ENCODE measurements at places on chromosomes 3 and 15. TPM values are rescaled to one million over a fixed set of nuclear protein-coding genes. Genes with fewer than 3 reads are reported as not detected.

The SKOR1 gene
- 1.1 TPM for total RNA-seq

The PATL2 gene
- total RNA-seq = 5.7 TPM

The INSYN1 gene
- total RNA-seq = not detected

The SLC38A3 gene
- under 0.01 TPM for total RNA-seq

The GLDN gene
- under 0.01 TPM for total RNA-seq

The SHC4 gene
- 0.81 TPM for total RNA-seq

The SLCO3A1 gene
- 17.2 TPM for total RNA-seq

The CCDC39 gene
- not detected for total RNA-seq

The FBXL2 gene
- 1.9 TPM for total RNA-seq

The PLSCR2 gene
- not detected for total RNA-seq

The MUC20 gene
- 4.6 TPM for total RNA-seq

The CHP1 gene
- total RNA-seq = 45.8 TPM

DNA sequence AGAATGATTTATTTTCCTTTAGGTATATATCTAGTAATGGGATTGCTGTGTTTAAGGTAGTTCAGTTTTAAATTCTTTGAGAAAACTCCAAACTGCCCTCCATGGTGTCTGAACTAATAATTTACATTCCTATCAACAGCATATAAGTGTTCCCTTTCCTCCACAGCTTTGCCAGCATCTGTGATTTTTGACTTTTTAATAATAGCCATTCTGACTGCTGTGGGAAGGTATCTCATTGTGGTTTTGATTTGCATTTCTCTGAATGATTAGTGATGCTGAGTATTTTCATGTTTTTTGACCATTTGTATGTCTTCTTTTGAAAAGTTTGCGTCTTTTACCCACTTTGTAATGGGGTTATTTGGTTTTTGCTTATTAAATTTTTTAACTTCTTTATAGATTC, 571.6 kb upstream of the CCDC54 start:
- no peak for DNase-seq

DNA sequence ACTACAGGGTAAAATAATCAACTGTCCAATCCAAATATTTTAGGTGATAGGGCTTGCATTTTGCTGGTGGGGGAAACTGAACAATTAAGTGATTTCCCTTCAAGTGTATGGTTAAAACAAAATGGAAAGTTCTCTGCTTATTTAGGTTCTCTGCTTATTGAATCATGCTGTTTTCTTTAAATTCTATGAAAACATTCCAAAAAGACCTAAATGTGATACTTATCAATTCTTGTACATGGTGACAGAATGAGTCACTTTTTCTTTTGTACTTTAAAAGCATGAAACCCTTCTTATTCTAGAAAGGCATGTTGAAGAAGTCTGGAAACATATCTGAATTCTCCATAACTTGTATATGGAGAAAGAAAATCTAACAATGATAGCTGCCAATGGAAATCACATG, 192.6 kb downstream of the FMN1 start:
- DNase-seq = no peak

DNA sequence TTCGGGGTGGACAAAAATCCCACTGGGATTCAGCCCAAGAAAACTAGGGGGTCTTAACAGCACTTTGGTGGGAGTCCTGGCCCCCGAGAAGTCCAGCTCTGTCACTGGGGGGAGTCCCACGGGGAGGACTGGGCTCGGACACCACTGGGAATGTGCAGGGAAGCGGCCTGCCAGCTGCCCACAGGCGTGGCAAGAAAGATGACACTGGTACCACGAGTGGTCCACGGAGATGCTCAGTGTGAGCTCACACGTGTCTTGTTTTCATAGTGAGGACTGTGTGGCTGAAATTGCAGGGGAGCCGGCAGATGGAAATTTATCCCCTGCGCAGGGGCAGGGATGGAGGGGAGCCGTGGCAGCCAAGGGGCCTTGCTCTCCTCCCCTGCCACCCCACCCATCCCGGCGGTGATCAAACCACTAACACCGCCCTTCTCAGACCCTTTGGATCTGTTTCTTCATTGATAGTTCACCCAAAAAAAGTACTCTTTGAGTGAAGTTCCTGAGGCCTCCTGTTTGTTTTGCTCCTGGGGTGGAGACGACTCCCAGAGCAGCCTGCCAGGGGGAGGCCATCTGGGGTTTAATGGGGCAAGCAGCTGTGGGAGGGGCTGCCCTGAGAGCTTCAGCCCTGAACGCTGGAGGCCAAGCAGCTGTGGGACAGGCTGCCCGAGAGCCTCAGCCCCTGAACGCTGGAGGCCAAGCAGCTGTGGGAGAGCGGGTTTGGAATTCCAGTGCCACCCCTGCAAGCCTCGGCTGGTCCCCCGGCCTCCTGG, 130.9 kb downstream of the LRRK1 start:
- DNase-seq = no peak

- DNase-seq = no peak
Observed at GRCh38 chr15:82890995-82891390, 61.5 kb downstream of the HOMER2 start.

GRCh38 chr3:154690413-154690812, 260.4 kb upstream of the GPR149 start:
- no peak for DNase-seq

- DNase-seq = no peak
Observed at GRCh38 chr15:52649686-52650085, 29.5 kb downstream of the ATOSA start.

DNA sequence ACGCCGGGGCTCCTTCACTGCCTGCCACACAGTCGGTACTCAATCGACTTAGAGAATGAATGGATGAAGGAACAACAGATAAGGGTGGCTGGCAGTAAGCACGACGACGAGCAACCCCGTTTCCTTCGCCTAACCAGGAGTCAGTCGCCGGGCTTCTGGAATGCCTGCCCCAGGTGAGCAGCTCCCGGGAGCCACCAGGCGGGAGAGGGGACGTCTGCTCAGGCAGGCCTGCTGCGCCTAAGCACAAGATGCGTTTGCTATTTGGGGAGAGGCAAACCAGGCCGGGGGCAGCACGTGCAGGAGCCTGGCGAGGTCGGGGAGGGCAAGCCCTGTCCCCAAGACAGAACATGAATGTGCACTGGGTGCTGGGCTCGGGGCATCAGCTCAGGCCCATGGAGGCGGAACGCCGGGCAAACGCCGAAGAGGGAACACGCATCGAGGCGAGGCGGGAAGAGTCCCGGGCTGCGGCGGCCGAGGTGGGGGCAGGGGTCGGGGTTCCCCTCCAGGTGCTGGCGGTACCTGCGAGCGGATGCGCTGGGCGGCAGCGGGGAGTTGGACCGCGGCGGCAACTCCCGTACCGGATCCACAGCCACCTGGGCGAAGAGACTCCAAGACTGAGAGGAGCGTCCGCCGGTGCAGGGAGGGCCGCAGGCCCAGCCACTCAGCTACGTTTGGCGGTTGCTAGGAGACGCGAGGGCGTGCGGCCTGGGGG, at the start of gene CFAP92:
Gene CFAP92, minus strand, starts transcription at position 616 of the 712 bp plus-strand sequence. CDS start 772 bp downstream, outside the sequence.
- DNase-seq = peak; percentile 81

DNA sequence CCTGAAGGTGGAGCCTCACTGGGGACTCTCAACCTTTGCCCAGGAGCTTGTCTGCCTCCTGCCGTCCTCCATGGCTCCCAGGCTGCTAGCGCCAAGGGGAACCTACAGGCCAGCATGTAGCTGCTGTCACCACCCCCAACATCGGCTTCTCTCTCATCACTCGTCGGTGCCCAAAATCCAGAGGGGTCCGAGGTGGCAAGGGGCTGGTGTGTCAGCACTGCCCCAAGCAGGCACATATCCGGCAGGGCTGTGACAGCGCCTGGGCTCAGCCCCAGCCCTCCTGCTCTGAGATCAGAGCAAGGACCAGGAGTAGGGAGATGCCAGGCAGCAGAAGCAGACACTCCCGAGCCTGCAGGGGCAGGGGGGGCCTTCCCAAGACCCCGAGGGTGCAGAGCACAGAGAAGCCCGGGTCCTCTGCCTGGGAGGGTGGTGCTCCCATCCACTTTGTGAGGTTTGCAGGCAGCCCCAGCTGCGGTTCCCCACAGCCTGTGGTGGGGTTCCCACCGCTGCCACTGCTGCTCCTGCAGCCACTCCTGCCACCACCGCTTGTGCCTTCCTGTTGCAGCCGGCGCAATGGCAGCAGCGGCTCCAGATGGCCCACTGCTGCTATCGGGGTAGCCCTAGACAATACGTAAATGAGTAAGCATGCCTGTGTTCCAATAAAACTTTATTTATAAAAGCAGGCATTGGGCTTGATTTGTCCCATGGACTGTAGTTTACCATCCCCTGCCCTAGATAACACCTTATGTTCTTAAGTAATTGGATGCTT, 451.0 kb downstream of the EPHA6 start:
- no peak for DNase-seq

DNA sequence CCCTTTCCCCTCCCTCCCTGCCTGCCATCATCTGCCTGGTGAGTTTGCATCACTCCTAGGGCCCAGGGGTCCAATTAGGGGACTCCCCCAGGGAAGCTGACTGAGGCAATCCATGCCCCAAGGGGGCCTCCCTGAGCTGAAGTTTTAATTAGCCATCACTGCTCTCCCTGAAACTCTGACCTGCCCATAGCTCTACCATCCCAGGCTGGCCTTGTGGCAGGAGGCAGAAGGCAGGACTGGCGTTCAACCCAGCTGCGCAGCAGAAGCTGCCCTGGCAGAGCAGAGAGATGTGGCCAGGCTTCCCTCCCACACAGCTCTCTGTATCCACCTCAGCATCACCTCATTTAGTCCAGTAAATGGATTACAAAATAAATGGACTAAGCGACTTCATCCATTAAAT, 7.7 kb upstream of the C15orf39 start:
- no peak for DNase-seq

- DNase-seq = no peak
Observed at GRCh38 chr3:81974751-81975150, 213.3 kb upstream of the GBE1 start.

GRCh38 chr3:183390844-183391243, 37.6 kb downstream of the MCF2L2 start:
- no peak for DNase-seq

- no peak for DNase-seq
Observed at GRCh38 chr3:106172780-106173179, 304.0 kb upstream of the CBLB start.

- DNase-seq = peak; percentile 31
Observed at GRCh38 chr3:107598926-107599771, 76.4 kb downstream of the BBX start.

GRCh38 chr3:39327053-39327745, 2.3 kb upstream of the CCR8 start:
- DNase-seq = no peak

- DNase-seq = no peak
Observed at GRCh38 chr3:52615166-52615565, 70.5 kb downstream of the PBRM1 start.

- peak; percentile 25 for DNase-seq
Observed at GRCh38 chr15:100330629-100331215, 11.1 kb downstream of the ADAMTS17 start.

- no peak for DNase-seq
Observed at GRCh38 chr15:68465861-68466560, 34.0 kb upstream of the ITGA11 start.

DNA sequence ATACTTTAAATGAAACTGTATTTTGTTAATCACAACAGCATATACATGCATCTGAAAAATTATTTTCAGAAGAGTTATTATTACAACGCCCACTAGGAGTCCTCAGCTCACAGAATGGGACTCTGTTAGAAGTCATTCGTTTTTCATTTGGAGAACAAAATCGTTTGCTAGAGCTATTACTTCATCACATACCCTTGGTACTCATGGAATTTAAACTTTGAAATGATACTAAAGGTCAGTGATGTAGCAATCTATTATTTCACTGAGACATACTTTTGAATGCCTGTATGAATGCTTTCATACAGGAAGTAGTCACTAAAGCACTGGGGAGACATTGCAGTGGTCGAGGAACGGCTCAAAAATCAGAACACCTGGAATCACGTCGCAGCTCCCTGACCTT, 198.1 kb downstream of the MBNL1 start:
- DNase-seq = peak; percentile 74

- no peak for DNase-seq
Observed at GRCh38 chr3:80000022-80000421, 232.2 kb upstream of the ROBO1 start.

GRCh38 chr3:194142156-194142910, 6.4 kb downstream of the HES1 start:
- DNase-seq = no peak

GRCh38 chr3:99873269-99874102, 55.8 kb downstream of the CMSS1 start:
- DNase-seq = no peak

GRCh38 chr15:31467361-31467760, 140.7 kb downstream of the KLF13 start:
- no peak for DNase-seq

GRCh38 chr15:90300988-90301706, 35.7 kb downstream of the NGRN start:
- DNase-seq = peak; percentile 47

GRCh38 chr3:148723631-148724030, 25.9 kb downstream of the AGTR1 start:
- DNase-seq = no peak

GRCh38 chr3:160464971-160465370, 15.4 kb upstream of the TRIM59 start:
- no peak for DNase-seq

GRCh38 chr3:41148478-41148877, 50.8 kb upstream of the CTNNB1 start:
- no peak for DNase-seq

GRCh38 chr3:120425572-120426250, 25.1 kb downstream of the FSTL1 start:
- no peak for DNase-seq

GRCh38 chr3:43752905-43753304, 62.2 kb downstream of the ABHD5 start:
- DNase-seq = no peak

DNA sequence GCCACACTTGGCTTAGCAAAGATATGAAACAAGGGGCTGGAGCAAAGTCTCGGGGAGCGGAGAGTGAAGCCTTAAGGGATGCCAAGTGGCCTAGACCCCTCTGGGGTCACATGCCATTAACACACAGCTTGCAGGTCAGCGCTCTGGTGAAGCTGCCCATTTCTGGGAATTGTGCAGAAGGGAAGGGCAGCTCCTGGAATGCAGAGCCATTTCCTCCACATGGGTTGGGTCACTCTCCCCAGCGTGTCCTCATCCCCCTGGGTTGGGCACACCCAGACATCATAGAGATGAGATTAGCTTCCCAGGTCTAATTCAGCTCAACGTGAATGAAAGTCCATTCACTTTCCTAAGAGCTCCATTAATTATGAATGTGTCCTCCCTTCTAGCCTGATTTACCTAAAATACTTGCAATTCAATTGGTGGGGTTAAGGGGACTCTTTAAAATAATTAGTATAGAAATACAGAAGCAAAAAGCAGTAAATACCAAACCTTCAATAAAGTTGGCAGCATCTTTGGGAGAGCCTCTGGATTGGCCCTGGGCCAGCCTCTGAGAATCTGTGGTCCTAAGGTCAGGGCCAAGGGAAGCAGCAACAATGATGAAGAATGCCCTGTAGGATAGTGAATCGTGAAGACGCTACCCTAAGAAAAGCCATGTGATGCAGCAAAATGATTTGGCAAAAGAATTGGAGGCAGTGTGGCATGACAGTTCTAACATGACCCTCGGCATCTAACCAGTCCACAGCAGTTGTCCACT, 17.8 kb downstream of the MRAS start:
- DNase-seq = no peak

DNA sequence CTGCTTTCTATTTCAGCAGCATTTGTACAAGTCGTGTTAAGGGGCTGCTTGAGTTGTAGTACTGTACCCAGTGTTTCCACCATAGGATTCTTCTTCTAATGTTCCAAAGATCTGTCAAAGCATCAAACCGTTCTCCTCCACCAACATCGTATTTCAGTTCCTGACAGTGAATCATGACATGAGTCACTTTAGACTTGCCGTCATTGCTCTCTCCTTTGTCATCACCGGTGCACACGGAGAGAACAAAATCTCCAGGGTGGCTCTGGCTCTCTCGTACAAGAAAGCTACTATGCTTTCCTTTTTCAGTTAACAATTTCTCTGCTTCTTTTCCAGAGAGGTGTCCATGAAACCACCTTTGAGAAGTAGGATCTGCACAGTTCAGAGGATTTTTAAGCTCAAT, 270.9 kb upstream of the CCDC54 start:
- no peak for DNase-seq
